ENCODE measurements at places on chromosomes 1 and 21.

- no peak for DNase-seq
Observed at GRCh38 chr21:14046401-14046800, 164.4 kb downstream of the LIPI start.

- no peak for DNase-seq
Observed at GRCh38 chr1:226825037-226825745, 45.2 kb upstream of the PSEN2 start.

- no peak for DNase-seq
Observed at GRCh38 chr1:234755449-234755863, 145.5 kb upstream of the IRF2BP2 start.

DNA sequence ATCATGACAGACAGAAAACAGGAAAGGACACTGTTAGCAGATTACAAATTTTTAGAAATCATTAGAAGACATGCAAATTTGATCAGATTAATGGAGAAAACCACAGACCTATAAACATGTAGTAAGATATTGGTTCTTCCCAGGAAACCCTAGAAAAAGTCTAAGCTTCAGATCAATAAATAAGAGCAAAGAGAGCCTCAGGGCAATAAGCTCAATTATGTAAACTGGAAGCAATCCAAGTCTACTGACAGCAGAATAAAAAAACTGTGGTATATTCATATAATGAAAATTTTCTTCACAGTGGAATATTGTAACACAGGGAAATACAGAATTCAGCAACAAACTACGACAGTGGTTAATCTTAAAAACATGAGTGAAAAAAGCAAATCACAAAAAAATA lies 36.3 kb downstream of the NRDC start:
- DNase-seq: no peak

- DNase-seq: peak; percentile 45
Observed at GRCh38 chr1:83999316-83999819, 436 bp upstream of the TTLL7 start.

Data from stimulated activated naive CD4-positive, alpha-beta T cell treated with Interleukin-2 at 50 U/mL for 16 hours (primary cell).